Activated CD8-positive, alpha-beta T cell treated with anti-CD3 and anti-CD28 coated beads for 36 hours (primary cell): ENCODE measurements at places on chromosomes 5 and 9.

DNA sequence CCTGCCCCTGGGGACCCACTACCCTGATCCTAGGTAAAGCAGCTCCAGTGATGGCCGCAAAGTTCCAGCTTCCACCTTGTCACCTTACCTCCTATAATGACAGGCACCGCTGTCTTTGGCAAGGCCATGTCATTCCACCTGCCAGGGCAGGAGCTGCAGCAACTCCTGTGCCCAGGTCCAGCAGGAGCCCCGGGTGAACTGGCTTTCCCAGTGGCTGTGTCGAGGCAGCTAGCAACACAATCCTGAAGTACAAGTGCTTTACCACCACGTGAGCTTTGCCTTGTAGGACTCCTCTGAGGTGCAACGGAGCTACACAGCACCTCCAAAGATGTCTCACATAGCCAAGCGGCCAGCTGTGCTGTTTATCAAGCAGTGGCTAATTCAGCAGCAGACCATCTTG, 20.7 kb upstream of the MGAT1 start:
- DNase-seq: no peak

- DNase-seq: peak; percentile 39
Measured at GRCh38 chr5:133957591-133957990, 10.8 kb downstream of the C5orf15 start.

DNA sequence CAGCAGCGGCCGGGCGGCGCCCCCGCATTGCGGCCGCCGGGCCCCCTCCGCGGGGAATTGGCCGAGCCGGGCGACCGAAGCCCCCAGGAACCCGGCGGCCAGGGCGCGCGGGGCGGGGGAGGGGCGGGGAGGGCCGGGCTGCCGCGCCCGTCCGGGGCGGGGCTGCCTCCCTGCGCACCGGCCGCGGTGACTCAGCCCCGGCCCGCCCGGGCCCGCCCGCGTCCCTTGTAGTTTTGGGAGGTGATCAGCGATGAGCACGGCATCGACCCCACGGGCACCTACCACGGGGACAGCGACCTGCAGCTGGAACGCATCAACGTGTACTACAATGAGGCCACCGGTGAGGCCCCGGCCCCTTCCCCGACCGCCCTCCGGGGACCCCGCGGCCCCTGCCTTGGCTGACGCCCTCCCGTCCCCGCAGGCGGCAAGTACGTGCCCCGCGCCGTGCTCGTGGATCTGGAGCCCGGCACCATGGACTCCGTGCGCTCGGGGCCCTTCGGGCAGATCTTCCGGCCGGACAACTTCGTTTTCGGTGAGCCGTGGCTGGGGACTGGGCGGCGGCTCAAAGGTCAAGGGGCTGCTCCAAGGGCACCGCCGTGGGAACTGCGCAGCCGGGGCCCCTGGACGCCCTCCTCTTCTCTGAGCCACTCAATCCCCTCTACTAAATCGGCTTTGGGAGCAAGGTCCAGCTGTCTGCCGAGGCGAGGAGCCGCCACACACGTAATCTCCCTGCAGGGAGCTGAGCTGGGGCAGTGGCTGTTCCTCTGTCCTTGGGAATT, 592 bp downstream of the TUBB4B start:
- peak; percentile 74 for DNase-seq

GRCh38 chr5:135941711-135942110, 13.1 kb downstream of the LECT2 start:
- DNase-seq: no peak

DNA sequence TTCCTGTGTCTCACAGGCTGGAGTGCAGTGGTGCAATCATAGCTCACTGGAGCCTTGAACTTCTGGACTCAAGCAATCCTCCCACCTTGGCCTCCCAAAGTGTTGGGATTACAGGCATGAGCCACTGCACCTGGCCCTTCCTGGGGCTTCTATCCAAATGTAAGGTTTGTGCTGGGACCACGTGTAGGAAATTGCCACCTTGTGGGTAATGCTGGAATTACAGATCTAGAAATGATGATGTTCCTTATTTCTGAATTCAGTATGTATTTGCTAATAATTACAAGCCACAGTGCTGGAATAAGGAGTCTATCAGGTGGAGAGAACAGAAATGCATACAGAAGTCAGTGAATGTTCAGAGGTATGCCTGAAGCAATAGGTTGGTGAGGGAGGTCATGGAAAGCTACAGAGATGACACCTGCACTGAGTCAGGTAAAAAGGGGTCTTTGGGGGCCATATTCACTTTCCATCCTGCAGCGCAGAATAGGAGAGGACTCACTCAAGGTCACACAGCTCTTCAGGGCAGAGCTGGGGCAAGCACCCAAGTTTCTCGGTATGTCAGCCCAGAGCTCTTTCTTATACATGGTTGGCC, 8.8 kb upstream of the IGFBPL1 start:
- no peak for DNase-seq

DNA sequence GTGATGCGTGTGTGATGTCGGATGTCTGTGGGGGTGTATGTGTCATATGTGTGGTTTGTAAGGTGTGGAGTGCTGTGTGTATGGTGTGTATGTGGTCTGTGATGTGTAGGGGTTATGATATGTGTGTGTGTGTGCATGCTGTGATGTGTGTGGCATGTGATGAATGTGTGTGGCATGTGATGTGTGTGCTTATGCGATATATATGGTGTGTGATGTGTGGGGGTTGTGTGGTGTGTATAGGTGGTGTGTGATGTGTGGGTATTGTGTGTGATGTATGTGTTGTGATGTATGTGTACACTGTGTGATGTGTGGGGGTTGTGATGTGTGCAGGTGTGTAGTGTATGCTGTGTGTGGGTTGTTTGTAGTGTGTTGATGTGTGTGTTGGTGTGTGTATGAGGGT, 9.2 kb upstream of the CRB2 start:
- DNase-seq: no peak

- peak; percentile 68 for DNase-seq
Measured at GRCh38 chr5:142770650-142771609, 753 bp downstream of the ARHGAP26 start.

DNA sequence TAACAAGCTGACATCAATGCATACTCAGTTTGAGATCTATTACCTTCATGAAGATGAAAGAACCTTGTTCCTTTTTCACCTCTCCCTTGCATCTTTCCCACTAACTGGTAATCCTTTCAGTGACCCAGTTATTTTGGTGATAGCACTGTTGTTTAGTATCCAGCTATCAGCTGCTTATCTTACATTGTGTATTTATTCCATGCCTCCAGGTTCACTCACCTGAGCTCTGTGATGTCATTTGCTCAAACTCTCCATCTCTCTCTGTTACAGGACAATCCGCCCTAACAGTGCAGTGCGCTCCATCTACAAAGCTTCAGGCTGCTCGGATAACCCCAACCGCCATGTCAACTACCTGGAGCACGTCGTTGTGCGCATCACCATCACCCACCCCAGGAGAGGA, 235.5 kb downstream of the RFK start:
- DNase-seq: no peak

DNA sequence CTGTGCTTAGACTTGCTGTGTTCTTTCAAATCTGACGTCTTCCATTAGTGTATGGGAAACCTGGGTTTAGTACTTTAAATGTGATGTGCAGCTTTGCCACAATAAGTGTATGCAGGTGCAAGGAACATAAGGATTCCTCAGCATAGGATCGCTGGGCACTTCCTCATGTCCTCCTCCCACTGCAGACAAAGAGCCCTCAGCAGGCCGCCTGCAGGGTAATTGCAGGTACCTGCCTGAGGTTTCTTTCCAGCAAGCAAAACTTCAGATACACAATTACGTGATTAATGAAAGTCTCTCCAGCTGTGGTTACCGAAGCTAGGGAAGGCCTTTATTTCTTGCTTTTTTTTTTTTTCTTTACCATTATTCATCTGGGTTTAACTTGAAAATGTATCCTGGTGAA, 233.1 kb downstream of the RFK start:
- DNase-seq: no peak

DNA sequence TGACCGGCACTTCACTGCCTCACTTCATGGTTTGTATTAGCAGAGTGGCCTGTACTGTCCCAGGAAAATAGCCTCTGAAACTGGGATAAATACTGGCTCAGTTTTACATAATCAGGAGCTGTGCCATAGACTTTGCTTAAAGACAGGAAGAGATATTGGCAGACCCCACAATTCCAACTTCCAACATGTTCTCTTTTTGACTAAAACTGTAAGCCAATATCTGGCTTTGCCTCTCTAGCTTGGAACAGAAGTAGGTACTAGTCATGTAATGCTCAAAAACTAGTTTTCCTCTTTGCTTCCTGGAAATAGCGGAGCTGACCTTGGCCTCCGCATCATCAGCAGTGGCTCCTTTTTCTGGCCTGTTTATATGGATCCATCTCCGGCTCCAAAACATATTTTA, 276.9 kb downstream of the CDH9 start:
- DNase-seq: no peak

- no peak for DNase-seq
Measured at GRCh38 chr5:58458743-58459145, 1.1 kb downstream of the PLK2 start.

- DNase-seq: no peak
Measured at GRCh38 chr5:147397616-147398015, 112.3 kb downstream of the DPYSL3 start.

DNA sequence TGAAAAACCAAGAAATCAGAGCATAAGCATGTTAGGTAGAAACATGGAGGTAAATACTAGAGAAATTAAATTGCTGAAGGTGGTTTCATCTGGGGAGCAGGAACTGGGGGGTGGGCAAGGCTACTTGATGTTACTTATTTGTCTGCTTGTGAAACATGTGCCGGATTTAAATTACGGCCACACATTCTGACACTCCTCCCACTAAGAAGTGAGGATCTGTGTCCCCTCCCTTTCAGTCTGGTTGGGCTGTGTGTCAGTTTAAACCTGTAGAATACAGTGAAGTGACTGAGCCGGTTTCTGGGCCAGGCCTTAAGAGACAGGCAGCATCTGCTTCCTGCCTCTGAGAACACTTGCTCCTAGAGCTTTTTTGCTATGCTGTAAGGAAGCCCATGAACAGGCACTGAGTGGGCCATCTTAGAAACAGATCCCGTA, 2.3 kb upstream of the IARS1 start:
- peak; percentile 7 for DNase-seq

DNA sequence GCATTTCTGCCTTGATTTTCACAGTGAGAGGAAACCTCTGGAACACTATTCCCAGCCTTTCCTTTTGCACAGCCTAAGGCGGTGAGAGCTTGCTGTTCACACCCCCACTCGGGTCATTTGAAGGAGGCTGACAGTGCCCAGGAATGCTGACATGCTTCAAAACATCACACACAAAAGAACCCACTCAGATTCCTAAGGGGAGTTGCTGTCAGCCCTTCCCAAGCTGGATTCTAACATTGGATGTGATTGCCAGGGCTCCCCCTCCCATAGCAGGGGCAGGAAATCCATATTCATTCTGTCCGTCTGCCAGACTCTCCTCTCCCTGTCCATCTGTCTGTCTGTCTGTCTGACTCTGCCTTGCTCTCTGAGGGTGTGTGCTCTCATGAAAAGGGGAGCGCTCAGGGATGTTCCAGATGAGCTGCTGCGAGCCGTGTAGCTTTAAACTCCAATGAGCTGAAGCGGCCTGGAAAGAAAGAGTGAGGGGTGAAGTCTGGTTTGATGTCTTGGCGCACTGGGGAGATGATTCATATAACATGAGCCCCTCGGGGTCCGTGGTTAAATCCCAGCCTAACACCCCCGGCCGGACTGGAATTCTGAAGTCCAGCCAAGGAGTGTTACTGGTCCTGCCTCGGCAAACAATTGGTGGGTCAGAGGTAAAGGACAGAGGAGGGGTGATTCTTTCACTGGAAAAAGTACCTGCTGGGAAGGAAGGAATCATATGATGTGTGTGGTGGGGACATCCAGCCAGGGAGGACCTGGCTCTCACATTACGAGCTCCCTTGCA, 517.0 kb downstream of the CCDC171 start:
- DNase-seq: no peak

GRCh38 chr9:119343059-119343990, 25.9 kb downstream of the BRINP1 start:
- DNase-seq: no peak
